ENCODE measurements at places on chromosomes 13 and 19. TPM values are rescaled to one million over a fixed set of nuclear protein-coding genes. Genes with fewer than 3 reads are reported as not detected.

The NFIX gene
- 2.1 TPM for polyA plus RNA-seq

The PSG11 gene
- not detected for polyA plus RNA-seq

The ADAMTS10 gene
- 0.31 TPM for polyA plus RNA-seq

The DPF1 gene
- polyA plus RNA-seq: not detected

DNA sequence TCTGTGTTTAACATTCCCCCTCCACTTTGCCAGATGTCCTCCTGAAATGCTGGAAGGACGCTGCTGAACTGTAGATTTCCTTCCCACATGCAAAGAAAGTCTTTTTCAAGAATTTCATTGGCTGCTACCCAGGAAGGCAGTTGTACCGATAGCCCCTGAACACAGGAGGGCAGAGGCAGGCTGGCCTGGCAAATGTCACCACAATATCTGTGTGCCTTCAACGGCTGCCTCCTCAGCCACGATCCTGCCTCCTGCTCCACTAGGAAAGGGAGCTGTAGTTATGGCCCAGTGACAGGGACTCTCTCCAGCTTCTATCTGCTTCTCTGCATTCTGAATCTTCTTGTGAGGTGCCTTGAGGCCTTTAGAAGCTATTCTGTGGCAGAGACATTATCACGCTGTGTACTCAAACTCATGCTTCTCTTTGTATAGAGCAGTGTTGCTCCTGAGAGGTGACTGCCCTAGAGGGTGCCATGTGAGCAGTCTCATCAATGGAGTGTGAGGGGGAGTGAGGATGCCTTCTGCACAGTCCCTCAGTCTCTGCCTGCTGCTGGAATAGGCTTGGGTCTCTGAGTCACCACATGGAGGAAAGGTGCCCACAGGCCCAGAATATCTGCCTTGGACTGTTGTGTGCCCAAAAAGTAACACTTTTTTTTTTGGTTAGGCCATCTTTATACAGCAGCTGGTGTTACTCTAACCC lies 279.8 kb downstream of the DNAJC15 start:
- H3K4me3 ChIP-seq: no peak overlapping the region
- no peak for DNase-seq
- H3K36me3 ChIP-seq: no peaks in the 10 kb centered on the region
- no peak overlapping the region for H3K27ac ChIP-seq
- H3K27me3 ChIP-seq: no peaks in the 10 kb centered on the region
- peaks cover 11% of the 10 kb centered on the region for H3K4me1 ChIP-seq

DNA sequence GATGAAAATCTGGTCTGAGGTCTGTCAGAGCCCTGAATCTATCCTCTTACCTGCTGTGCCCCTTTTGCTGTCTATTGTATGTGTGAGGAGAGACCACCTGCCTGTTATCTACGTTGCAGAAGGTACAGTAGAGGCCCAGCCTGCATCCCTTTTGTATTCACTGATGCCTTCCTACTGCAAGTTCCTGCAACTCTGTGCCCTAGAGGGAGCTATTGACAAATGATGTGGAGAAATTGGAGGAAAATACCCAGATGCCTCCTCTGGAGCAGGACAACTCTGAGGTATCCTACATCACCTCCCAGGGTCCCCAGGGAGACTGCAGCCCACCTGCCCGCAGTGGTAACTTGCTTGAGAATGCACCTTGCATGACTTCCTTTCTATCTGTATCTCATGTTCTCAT lies 33.7 kb downstream of the SIAH3 start:
- no peaks in the 10 kb centered on the region for H3K27me3 ChIP-seq
- no peak for DNase-seq
- H3K36me3 ChIP-seq: no peaks in the 10 kb centered on the region
- no peak overlapping the region for H3K27ac ChIP-seq
- no peaks in the 10 kb centered on the region for H3K4me1 ChIP-seq
- no peak overlapping the region for H3K4me3 ChIP-seq

GRCh38 chr13:79393564-79394249 lies 12.3 kb downstream of the RBM26 start:
- H3K27ac ChIP-seq: peak overlapping the region; percentile 97
- peak; percentile 84 for DNase-seq

DNA sequence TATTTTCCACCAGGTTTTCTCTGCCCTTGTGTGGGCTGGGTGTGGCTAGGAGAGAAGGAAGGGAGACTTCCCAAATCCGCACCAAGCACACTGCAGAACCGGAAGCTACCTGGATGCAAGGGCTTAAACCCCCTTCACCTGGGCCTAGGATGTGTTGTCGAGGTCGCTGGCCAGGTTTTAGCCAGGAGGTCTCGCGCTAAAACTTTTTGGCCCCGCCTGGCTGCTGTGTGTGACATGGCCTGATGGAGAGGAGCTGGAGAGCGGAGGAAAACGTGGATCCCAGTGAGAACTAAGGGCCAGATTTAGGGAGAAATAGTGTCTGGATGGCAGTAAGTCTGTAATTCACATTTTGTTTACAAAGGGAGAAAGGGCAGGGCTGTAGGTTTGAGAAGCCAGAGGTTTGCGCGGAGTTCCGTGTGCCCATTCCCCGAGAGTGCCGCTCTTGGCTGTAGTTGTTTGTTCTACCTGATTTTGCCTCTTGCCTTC lies 3.1 kb upstream of the TSHZ3 start:
- DNase-seq: no peak
- H3K4me1 ChIP-seq: peaks cover 22% of the 10 kb centered on the region
- peak overlapping the region; percentile 31 for H3K4me3 ChIP-seq
- peaks cover 63% of the 10 kb centered on the region for H3K27me3 ChIP-seq
- no peak overlapping the region for H3K27ac ChIP-seq

DNA sequence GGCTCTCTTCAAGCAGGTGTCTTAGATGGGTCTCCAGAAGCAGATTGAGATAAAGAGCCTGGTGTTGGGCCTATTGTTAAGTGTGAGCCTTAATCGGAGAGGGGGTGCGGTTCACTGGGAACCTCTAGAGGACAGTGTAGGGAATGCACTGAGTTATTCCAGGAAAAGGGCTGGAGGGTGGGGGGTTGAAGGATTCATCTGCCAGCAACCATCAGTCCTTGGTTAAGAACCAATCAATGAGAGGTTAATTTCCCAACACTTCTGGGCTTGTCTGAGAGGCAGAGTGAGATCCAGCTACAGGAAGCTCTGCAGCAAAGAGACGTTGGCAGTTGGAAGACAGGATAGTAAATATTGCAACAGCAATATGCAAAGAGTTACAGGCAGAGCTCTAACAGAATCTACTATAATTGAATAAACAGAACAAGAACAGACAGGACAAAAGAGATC lies 28.7 kb downstream of the CYP4F2 start:
- no peaks in the 10 kb centered on the region for H3K36me3 ChIP-seq
- H3K4me1 ChIP-seq: no peaks in the 10 kb centered on the region
- no peak overlapping the region for H3K4me3 ChIP-seq

DNA sequence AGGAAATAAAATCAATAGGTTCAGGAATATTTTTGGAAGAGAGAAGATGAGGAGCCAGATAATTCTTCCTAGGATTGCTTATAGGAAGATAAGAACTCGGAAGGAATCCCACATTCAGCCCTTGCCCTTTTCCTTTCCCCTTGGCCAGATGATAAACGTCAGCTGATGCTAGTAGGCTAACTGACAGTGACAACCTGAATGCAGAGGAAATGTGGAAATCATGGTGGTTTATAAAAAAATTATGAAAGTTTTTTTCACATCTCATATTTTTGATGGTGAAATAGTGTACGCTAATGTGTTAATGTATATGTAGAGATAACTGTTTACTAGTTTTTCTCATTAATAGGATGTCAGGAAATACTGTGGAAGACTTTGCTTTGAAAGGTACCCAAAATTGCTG lies 56.9 kb downstream of the EDNRB start:
- no peaks in the 10 kb centered on the region for H3K36me3 ChIP-seq
- DNase-seq: no peak
- H3K4me1 ChIP-seq: no peaks in the 10 kb centered on the region
- H3K27ac ChIP-seq: no peak overlapping the region

DNA sequence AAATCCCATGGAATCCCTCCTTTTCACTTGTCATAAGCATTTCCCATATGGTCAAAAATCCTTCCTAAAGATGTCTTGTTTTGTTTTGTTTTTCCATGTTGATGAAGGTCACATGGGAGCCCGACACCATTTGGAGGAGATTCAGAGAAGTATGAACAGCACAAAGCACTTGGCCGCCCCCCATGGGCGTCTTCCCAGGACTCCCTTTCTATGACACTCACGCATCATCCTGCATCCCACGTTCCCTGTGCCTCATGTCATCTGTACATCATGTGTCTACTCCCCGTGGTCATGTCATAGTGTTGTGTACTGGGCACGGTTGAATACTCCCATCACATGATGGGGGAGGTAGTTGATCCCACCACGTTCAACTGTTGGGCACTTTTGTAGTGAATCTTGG lies 2.0 kb downstream of the ZSCAN1 start:
- peak overlapping the region; percentile 61 for H3K4me3 ChIP-seq
- H3K36me3 ChIP-seq: peaks cover 33% of the 10 kb centered on the region
- peaks cover 57% of the 10 kb centered on the region for H3K27me3 ChIP-seq
- no peak overlapping the region for H3K27ac ChIP-seq
- no peak for DNase-seq

GRCh38 chr13:82681535-82681934 lies 1200.7 kb downstream of the SLITRK1 start:
- DNase-seq: no peak
- H3K36me3 ChIP-seq: no peaks in the 10 kb centered on the region
- no peak overlapping the region for H3K4me3 ChIP-seq
- H3K27ac ChIP-seq: peak overlapping the region; percentile 48
- H3K4me1 ChIP-seq: no peaks in the 10 kb centered on the region
- H3K27me3 ChIP-seq: no peaks in the 10 kb centered on the region

Data from naive B cell (primary cell).